Osteoblast (primary cell): ENCODE measurements at places on chromosomes 5 and 9. TPM values are rescaled to one million over a fixed set of nuclear protein-coding genes. Genes with fewer than 3 reads are reported as not detected.

PFN3 gene
- not detected in 2 replicates for total RNA-seq

- H3K27ac ChIP-seq = no peak overlapping the region
- no peaks in the 10 kb centered on the region for H3K36me3 ChIP-seq
- H3K27me3 ChIP-seq = no peaks in the 10 kb centered on the region
- H3K4me1 ChIP-seq = no peaks in the 10 kb centered on the region
Observed at GRCh38 chr5:132979367-132979940, 16.0 kb upstream of the AFF4 start.

MRPL41 gene
- total RNA-seq = 26.2 and 30.4 TPM in 2 replicates

- H3K27me3 ChIP-seq = no peaks in the 10 kb centered on the region
- peaks cover 3% of the 10 kb centered on the region for H3K4me1 ChIP-seq
- no peak for DNase-seq
- peaks cover 3% of the 10 kb centered on the region for H3K36me3 ChIP-seq
Observed at GRCh38 chr9:127635201-127635735, 23.2 kb downstream of the STXBP1 start.
